MV-4-11 (cell line): ENCODE measurements at places on chromosomes 1 and 21.

- no peak for DNase-seq
Measured at GRCh38 chr1:197021716-197022115, 44.4 kb downstream of the CFHR5 start.

DNA sequence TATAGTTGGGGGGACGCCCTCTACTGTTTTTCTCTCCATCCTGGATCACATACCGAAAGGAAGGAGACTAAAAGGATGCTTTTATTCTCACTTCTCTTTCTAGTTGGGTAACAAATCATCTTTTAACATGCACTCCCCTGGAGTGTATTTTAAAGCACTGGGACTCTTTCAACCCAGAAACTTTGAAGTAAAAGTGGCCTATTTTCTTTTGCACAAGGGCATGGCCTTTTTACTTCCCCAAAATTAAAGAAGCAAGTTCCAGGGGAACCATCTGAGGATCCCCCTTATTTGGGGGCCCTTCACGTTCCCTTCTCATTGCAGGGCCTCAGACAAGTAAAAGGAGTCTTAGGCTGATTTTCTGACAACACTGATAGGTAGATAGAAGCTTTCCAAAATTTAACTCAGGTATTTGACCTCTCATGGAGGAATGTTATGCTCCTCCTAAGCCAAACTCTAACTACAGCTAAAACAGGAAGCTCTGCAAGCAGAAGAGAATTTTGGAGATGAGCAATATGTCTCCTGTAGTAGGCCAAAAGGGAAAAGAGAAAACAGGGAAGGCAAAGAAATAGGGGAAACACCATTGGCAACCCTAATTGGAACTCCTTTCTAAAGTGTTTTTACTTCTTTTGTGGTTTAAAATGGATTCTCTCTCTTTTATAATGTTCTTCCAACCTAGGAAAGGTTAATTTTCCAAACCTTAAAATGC lies 8.9 kb upstream of the CD46 start:
- DNase-seq: peak; percentile 51

DNA sequence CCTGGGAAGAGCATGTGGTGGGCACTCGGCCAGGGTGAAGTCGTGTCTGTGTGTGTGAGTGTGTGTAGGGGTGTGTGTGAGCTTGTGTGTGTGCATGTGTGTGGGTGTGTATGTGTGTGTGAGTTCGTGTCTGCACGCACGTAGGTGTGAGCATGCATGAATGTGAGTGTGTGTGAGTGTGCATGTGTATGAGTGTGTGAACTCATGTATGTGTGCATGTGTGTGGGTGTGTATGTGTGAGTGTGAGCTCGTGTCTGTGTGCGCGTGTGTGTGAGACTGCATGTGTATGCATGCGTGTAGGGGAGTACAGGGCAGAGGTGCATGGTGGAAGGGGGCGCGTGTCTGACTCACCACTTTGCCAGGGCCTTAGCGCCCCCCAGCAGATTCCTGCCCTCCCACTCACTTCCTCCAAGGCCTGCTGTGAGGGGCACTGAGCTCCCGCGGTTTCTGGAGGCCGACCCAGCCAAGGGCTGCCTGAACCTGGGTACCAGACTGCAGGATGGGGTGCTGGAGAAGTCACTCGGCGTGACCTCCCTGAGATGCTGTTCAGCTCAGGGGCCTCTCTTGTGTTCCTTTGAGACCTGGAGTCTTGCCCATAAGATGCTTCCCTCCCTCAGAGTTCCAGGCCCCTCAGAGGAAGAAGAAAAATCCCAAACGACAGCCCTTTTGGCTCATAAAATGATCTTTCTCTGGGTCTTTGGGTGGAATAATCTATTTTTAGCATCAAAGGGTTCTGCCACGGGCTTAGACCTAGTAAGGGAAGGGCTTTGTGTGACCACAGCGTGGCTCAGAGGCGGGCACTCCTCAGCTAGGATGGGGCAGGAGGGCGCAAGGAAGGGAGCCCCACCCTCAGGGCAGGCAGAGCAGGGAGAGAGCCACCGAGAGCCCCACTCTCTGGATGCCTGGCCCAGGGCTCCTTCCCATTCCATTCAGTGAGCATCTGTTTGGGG lies 41.1 kb upstream of the RUNX3 start:
- peak; percentile 49 for DNase-seq

GRCh38 chr21:34836103-34836932 lies 167.5 kb downstream of the CLIC6 start:
- DNase-seq: peak; percentile 90

DNA sequence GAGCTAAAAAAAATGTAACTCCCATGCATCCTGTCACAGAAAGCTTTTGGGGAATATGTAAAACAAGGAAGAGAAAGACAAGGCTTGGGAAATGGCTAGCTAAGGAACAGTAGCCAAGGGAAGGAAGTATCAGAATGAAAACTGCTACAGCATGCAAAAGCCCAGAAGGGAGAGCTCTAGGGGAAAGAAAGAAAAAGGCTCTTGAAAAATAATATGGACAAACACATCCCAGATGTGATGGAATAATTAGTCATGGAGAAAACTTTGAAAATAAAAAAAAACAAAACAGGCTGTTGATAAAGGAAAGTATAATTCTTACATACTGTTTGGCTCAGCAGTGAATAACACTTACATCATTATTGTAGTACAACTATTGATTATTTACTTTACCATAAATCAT lies 47.9 kb upstream of the VCAM1 start:
- DNase-seq: no peak

DNA sequence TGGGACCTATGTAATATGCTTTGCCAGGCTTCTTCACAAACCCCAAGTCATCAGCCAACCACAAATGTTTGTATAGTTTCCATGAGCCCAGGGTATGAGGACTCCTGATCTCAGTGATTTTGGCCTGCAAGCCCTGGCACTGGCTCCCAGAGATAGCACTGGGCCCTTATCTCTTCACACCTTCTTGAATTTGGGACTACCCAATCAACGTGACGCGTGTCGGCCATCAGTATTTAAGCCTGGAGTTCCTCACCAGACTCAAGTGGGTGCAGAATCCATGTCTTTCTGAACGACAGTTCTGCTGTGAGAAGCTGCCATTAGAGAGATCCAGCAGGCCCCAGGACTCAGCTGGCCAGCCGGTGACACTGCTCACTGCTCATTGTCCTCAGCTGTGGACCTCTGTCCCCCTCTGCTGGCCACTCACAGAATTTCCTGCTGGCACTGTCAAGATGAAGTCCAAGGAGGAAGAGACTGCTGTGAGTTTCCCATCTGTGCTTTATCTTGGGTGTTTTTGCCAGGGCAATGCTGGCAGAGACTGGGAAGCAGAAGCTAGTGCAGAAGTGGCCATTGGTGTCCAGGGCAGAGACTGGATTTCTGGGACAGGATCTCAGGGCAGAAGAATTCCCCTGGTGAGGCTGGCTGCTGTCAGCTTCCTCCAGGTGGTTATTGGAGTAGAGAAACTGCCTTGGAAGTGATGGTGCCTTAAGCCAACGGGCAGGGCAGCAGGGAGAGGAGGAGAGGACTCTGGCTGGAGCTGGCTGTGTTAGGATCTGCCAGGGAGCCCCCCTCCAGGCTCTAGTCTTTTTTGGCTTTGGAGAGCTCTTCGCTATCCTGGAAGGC lies 28.4 kb downstream of the TMCC2 start:
- DNase-seq: peak; percentile 82

DNA sequence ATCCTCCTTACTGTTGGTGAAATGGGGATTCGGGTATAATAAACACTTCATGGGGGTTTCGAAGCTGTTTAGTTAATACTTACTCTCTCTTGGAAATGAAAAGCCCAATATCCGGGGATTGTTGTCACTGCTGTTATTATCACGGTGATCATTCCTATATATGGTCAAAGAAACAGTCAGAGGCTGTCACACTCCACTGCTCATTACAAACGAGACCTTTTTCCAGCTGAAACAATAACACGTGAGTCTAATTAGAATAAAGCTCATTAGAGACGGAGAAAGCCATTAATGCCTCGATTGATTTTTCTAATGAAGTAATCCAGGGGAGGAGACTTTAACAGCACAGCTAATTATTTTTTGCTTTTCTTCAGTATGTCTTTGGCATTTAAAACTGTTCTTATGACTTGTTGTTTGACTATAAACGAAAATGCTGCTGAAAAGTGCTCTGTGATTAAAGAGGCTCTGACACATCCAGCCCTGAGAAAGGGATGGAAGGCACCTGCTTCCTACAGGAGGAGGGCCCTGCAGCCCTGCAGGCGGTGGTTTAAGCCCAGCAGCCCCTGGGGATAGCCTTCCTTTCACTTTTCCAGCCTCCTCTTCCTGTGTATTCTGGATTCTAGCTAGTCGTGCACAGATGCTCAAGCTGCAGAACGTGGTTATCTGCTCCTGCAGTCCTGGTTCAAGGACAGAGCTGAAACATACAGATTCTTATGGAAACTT lies 143.6 kb downstream of the EDEM3 start:
- DNase-seq: no peak

- no peak for DNase-seq
Measured at GRCh38 chr21:30058928-30059327, 107.7 kb downstream of the CLDN17 start.

DNA sequence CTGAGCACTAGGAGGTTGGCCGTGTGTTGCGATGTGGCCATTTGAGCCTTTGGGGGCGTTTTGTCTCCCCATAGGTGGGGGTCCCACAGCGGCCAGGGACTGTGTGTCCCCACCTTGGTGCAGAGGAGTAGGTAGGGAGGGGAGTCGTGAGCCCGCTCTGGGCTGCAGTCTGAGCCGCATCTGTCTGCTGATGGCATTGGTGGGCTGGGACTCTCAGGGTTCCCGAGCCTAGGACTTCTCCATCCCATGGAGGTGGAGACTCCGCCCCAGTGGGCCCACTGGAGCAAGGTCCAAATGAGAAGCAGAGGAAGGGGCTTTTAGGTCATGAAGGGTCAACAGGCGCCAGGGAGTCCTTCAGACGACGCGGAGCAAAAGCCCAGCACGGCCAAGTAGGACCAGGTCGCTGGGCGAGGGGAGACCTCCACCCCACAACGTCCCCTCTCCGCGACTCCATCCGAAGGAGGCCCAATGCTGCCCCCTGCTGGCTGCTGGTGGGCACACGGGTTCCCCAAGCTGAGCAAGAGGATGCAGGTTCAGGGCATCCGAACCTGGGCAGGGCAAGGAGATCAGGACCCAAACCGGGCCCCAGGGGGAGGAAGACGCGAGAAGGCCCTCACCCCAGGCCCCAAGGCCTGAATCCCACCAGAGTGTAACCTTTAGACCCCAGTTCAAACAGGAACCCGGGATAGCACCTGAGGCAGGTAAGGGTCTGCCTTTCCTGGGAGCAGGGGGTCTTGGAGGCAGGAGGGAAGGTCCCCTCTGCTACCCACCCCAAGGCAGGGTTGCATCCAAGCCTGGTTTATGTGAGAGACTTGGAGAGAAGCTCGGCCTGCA lies 14.9 kb downstream of the TTC34 start:
- DNase-seq: no peak

DNA sequence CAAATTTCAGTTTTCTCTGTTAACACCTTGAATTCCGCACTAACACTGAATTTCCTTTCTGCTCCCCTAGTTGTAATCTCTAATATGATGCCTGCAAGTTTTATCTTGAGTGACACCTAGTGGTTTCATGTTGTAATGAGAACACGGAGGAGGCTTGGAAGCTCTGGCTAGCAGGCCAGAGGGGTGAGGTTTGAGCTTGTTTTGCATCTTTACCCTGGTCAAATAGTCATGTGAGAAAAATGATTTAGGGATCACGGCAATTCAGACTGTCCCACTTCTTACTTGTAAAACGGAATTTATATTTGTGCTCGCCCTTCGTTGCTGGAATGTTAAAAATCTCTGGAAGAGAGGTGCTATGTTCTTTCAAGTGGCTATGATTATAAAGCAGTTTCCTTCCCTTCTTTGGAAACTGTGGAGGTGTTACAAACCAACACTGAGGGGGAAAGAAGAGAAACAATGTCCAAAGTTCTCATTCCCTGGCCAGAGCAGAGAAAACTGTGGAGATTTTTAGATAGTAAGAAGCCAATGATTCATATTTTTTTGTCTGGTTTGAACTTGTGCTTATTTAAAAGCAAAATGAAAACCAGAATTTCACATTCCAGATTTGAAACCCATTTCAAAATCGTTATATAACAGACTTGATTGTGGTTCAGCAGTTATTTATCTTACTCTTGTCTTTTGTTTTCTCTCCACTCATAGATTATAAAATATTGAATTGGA lies 5.3 kb upstream of the MROH9 start:
- peak; percentile 54 for DNase-seq

DNA sequence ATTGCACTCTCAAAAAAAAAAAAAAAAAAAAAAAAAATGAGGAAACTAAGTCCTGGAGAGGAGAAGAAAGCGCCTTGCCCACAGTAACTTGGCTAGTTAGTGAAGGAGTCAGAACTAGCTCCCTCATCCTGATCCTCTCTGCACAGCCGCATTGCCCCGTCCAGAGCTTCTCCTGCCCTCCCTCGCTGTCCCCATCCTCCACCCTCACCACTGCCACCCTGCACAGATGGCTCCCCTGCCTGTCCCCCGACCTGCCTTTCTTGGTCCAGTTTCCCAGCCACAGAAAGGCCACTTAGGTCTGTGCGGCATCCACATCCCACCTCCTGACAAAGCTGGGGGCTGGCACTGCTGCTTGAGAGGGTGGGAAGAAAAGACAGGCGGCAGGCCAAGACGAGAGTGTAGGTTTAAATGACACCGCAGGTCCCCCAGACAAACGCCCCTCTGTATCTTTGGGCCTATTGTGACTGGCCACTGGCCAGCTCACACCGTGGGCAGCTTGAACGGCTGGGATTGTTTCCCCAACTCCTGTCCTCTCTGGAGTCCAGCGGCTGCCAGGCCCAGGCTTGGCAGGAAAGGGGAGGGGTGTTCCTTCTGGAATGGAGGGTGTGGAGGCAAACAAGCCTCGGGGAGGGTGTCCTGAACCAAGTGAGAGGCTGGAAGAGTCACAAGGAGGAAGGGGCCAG lies 20.2 kb downstream of the NCMAP start:
- no peak for DNase-seq

DNA sequence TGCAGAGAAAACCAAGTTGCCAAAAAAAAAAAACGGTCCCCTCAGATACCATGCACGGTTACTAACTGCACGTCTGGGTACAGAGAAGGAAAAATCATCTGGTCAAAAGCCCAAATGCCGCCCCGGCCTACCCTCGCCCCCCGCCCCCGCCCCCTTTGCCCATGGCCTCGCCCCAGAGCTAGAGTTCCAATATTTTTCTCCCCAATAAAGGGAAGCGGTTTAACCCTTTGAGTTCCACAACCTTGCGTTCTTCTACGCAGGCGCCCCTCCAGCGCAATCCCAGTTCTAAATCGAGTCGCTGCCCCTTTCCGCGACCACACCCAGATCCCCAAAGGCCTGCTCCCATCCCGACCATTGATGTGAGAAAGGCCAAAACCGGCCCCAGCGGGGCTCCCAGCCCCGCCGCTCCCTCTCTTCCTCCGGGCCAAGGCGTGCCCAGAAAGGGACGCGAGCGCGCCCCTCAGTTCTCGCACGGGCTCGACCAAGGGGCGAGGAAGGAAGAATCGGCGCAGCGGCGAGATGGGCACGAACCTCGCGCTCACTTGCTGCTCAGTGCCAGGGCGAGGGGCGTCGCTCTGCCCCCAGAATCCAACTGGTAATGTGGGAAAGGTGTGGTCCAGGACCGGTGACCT lies 797 bp downstream of the WDR47 start:
- peak; percentile 29 for DNase-seq
